Vagina (tissue), 2 donors: ENCODE measurements at places on chromosomes 4 and X.
A peak's percentile ranks its signal among the peaks of the same experiment; 100 is the strongest.

DNA sequence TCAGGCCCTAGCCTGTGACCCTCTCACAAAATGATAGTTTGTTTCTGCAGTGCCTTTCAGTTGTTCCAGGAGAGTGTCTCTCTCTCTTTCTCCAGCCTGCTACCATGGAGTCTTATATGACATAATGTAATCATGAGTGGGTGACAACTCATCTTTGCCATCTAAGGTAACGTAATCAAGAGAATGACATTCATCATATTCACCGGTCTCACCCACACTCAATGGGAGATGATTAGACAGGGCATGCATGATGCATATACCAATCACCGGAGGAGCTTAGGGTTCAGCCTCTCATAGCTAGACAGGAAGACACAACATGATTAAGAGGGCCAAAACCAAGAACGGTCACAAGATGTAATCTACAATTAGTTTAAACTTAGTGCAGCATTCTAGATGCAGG lies 97.1 kb upstream of the FAM9B start:
- DNase-seq, result no peak

GRCh38 chr4:120525106-120525505 lies 397.4 kb downstream of the PRDM5 start:
- no peak for DNase-seq

DNA sequence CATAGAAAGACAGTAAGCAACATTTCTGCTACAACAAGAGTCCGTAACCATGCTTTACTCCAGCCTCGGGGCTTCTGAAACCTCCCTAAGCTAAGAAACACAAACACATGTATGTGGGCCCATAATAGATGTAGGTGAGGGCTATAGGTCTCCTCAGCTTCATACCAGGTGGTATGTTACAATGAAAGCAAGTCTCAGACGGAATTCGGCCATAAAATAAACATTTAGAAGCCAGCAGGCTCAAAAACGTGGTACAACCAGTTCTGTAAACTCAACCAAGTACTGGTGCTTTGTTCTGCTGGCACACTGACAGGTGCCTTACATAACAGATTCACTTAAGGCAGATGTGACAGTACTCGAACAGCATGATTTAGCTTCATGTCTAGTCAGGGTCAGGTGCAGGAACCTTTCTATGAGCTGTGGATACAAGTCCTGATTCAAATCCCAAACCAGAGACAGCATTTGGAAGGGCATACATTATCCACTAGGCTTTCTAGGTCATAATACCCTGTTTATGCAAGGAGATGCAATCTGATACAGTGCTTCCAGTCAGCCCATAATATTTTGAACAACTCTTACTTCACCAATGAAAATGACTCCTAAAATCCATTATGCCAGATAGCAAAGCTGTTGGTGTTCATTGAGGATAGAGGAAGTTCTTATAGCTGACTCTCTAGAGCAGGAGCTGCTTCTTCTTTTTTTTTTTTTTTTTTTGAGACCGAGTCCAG lies 113.8 kb upstream of the ENPP6 start:
- no peak for DNase-seq

DNA sequence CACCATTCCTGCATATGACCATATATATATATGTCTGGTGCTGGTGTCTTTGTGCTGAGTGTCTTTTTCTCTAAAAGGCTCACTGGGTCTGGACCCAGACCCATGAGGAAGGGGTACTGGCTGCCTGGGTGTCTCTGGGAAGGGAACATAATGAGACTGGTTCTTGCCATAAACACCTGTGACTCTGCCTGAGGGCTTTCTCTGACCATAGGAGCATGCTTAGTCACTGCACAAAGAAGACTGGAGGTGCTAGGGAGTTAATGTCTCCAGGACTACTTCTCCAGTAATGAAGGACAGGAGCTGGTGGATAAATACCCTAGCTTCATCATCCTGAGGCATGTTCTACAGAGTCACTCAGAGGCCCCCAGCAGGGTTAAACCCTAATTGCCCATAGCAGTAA lies 47.1 kb upstream of the CASK start:
- no peak for DNase-seq

- no peak for DNase-seq
Observed at GRCh38 chrX:16589211-16589610, 60.7 kb upstream of the S100G start.

DNA sequence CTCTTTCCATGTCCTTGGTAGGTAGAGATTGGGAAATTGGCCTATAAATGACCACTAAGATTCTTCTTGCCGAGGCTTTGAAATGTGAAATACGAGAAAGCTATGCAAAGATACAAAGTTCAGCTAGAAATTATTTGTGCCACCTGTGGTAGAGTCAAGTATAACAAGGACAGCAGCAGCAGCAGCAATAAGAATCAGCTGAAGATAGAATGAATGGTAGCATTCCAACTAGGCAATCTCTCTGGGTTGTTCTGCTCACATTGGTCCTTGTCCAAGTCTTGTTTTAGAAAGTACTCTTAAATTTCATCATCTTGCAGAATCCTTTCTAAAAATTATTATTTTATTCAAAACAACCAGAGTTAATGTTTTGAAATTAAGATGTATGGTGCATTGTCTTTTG lies 67.8 kb upstream of the PCDH10 start:
- no peak for DNase-seq

- no peak for DNase-seq
Observed at GRCh38 chrX:49238735-49239134, 3.5 kb downstream of the CCDC22 start.

GRCh38 chr4:70721747-70722146 lies at the start of gene RUFY3:
Gene RUFY3 (plus strand): TSS chr4:70721964. CDS start chr4:70722574, 610 bp downstream.
- DNase-seq, result peak; percentile 90

- DNase-seq, result no peak
Observed at GRCh38 chr4:20176881-20177280, 74.8 kb upstream of the SLIT2 start.

DNA sequence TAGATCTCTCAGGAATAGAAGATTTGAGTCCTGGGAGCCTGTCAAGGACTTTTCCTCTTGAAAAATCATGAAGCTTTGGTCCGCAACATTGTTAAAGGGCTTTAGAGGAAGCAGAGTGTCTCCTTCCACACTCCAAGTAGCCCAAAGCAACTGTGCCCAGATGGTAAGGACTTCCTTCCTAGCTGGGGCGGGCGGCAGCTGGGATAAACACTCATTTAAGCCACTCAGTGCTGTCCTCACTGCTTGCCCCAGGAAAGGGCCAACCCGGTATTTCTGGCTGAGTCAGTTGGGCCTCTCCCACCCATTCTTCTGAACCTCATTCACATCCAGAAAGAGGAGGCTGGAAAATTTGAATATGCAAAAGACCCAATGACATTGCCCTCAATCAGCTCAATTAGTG lies 144.3 kb downstream of the CHIC2 start:
- DNase-seq, result no peak

GRCh38 chr4:15506464-15506863 lies 36.8 kb downstream of the CC2D2A start:
- no peak for DNase-seq

GRCh38 chr4:121340247-121340646 lies 40.6 kb downstream of the QRFPR start:
- no peak for DNase-seq

- DNase-seq, result no peak
Observed at GRCh38 chr4:122901247-122902010, 21.0 kb downstream of the NUDT6 start.

GRCh38 chrX:123170546-123170945 lies 13.5 kb upstream of the GRIA3 start:
- DNase-seq, result no peak
